Stimulated activated CD8-positive, alpha-beta memory T cell treated with anti-CD3 and anti-CD28 coated beads, Interleukin-4, amount 100 ng/mL, for 1 hour (primary cell): ENCODE measurements at places on chromosomes 7 and 10.
A peak's percentile ranks its signal among the peaks of the same experiment; 100 is the strongest.

- DNase-seq, result no peak
Measured at GRCh38 chr7:30221764-30222163, 62.6 kb upstream of the ZNRF2 start.

- no peak for DNase-seq
Measured at GRCh38 chr7:108244110-108244509, 113.9 kb upstream of the LAMB4 start.

DNA sequence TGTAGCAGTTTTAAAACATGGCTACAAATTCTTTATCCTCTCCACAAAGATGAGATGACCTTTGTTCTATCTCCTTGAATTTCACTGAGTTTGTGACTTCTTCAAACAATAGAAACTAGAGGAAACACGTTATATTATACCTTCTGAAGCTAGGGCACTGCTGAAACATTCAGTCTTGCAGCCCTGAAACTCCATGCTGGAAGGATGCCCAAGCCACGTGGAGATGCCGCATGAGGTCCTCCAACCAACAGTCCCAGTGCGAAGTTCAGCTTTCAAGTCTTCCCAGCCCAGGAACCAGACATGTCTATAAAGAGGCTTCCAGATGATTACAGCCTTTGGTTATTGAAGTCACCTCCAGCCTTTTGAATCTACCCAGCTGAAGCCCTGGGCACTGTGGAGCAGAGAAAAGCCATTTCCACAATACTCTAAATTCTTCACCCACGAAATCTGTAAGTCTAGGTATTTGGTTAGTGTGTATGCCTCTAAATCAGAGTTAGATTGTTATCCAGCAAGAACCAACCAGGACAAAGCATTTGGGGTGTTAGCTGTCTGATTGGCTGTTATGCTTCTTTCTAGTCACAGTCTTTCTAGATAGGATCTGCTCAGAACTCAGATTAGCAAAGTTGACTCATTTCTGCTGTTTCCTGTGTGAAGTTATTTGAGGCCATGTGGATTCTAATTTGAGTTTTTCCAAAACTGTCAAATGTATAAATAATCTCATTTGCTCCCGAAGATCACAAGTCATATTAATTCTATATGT is 186.5 kb upstream of the TMEM72 start:
- DNase-seq, result no peak

GRCh38 chr10:15238555-15239335 is 70.3 kb upstream of the NMT2 start:
- no peak for DNase-seq

DNA sequence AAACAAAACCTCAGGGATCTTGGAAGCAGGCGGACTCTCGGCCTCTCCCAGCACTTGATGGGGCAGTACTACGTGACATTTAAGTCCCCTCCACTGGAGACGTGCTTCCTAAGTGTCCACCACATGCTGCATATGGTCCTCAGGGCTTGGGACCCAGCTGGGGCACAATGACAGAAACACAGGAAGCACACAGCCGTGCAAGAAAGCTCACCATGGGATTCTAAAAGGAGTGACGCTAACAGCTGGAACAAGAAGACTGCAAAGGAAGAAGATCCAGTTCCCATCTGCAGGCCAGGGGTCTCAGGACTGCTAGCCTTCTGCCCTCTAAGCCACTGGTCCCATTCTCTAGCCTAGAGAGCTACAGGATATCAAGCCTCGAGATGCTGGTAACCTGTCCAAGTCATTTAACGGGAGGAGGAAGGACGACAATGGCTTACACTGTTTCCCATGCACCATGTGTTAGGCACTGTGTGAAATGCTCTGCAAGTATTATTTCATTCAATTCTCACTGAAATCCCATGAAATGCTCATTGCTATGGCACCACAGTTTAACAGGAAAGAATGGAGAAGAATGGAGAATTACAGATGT is 61.1 kb downstream of the KCNMA1 start:
- DNase-seq, result no peak

DNA sequence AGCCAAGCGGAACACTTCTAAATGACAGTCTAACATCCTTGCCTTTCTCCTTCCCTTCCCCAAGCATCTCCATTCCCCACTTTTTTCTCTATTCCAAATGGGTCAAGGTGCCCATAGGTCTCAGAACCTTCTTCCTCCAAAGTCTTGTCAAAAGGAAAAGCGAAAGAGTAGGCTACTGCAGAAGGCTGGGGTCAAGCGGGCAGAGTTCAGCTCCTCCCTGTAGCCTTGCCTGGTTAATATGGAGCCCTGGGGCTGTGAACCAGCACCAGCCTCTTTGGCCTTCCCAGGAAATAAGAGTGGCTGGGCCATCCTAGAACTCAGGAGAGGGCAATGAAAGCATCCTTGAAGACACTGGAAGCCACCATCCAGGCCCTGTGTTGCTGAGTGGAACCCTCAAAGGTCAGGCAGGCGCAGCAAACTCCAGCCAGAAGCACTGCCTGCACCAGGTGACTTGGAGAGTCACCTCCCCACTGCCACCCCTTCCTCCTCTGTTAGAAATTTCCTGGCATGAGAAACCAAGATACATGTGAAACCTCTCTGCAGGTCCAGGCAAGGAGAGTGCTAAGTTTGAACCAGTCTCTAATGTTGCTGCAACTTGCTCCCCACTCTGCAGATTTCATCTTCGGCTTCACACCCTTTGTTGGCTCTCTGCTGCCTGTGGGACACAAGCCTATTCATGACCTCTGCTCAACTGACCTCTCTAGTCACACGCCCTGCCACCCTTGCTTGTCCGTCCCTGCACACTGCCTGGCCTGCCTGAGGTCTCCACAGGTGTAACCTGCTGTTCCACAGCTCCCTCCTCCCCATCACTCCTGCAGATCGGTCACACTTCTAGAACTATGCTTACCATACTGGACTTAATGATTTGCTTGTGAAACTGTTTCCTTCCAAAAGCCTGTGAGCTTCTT is 74.9 kb downstream of the SH3PXD2A start:
- DNase-seq, result no peak

GRCh38 chr10:5283305-5284158 is 81.2 kb upstream of the UCN3 start:
- DNase-seq, result no peak

DNA sequence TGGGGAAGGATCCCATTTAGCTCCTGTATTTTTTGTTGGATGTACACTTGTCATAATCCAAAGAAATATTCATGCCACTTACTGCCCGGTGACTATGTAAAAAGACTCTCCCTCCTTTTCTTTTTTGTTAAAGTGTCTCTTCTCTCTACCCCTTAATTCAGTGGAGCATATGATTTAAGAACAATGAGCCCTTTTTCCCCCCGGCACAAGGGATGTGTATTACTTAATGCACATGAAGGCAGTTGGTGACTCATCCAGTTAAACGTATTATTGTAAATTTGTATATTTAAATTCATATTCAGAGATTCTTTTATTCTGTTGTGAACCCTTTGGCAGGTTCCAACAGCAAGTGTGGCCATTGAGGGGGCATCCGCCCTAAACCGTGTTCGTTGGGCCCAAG is 241.9 kb downstream of the SLC25A13 start:
- no peak for DNase-seq

DNA sequence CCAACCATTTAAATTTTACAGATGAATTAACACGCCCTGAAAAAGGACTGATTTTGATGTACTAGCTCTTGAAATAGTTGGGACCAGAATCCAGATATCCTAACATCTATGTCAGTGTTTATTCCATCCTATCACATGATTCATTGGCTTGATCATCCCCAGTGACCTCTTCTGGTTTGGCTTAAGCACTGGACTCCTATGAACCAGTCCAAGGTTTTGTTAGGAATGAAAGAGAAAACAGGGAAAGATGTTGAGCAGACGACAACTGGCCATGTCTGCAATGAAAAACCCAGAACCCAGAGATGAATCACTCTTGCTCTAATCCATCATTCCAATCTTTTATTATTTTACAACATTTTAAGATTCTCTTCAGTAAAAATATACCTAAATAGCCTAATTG is 1080.9 kb downstream of the SORCS1 start:
- no peak for DNase-seq

DNA sequence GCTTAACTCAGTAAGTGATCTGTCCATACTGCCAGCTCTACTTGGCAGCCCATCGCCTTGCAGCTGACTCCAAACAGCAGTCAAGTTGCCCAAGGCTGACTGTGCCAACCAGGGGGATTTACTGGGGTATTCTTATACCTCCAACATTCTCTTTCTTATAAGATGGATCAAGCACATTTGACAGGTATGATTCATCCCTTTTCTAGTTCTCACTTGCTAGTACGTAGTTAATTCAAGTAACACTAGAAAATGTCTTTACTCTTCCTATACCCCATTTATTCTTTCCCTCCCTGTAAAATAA is 77.0 kb downstream of the SLC25A13 start:
- no peak for DNase-seq

- no peak for DNase-seq
Measured at GRCh38 chr10:34001087-34001580, 666.7 kb upstream of the NRP1 start.

DNA sequence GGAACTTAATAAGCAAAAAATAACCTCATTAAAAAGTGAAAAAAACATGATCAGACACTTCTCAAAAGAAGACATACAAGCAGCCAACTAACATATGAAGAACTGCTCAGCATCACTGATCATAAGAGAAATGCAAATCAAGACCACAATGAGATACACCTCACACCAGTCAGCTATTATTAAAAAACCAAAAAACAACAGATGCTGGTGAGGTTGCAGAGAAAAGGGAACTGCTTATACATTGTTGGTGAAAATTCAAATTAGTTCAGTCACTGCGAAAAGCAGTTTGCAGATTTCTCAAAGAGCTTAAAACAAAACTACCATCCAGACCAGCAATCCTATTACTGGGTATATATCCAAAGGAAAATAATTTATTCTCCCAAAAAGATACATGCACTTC is 513.3 kb downstream of the MDFIC start:
- DNase-seq, result no peak

- DNase-seq, result no peak
Measured at GRCh38 chr10:43054593-43054992, 22.3 kb upstream of the RET start.

GRCh38 chr10:133274751-133275683 is 1.7 kb downstream of the ADAM8 start:
- peak; percentile 61 for DNase-seq

DNA sequence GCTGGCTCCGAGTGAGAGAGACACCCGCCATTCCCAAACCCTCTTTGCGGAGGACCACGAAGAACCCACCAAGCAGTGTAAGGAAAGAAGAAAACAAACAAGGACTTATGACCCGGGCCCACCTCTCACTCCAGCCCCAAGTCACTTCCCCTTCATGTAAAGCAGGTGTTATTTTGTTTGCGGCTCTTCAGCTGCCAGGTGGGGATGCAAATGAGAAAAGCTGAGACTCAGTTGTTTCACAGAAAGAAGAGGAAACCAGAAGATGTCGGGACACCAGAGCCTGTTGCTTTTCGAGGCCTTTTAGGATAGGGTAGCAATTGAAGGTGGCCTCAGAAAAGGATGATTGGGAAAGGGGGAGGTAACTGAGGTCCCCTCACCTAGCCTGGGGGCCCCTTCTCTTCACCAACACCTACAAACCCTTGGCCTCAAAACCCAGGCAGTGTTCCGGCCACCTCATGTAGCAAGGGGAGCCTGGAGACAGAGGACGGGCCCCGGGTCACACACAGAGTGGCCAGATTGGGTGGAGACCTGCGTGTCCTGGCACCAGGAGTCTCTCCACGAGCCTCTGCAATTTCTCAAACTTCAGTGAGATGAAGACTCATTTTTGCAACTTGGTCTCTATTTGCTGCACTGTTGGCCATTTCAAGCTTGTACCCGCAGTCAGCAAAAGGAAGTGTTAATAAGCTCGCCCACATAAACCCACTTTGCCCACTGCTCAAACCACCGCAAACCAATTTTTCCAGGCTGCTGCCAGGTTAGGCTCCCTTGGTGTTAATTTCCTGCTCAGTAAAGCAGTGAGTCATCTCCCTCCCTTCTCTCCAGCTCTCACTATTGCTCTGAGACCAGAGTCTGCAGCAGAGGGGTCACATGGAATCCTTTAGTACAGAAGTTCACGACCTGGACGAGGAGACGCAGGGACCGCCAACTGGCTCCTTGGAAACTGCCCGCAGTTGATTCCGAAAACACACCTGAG is 45.5 kb downstream of the AOC1 start:
- no peak for DNase-seq

DNA sequence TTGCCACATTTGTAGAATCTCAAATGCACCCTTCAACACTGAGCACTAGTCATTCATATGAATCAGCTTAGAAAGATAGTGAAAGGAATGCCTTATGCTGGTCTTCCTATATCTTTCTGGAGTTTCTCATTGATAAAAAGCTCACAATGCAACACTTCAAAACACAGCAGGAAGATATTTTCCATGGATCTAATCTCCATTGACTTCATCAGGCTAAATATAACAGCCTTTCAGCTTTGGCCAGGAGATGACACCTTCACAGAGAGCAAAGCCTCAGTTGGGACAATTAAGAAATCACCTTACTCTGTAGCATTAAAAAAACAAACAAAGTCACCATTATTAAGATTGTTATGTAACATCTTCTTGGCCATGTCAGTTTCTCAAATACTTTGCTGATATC is 6.7 kb downstream of the NRP1 start:
- DNase-seq, result no peak

DNA sequence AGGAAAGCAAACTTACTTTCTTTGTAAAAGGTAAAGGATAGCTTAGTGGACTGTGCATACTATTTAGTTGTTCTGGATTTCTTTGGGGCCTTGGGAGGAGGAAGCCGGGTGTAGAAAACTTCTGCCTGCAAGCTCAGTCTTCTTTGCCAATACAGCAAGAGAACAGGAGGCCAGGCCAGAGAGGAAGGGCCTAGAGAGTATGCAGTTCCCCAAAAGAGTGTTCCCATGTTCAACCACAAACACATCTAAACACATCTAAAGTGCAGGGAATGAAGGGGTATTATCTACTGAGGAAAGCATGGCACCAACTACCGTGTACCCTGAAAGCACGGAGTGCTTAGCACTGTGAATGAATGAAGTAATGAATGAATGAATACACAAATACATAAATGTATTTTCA is 11.0 kb downstream of the KIAA1217 start:
- DNase-seq, result no peak

- DNase-seq, result no peak
Measured at GRCh38 chr7:51613911-51614357, 297.3 kb upstream of the COBL start.

DNA sequence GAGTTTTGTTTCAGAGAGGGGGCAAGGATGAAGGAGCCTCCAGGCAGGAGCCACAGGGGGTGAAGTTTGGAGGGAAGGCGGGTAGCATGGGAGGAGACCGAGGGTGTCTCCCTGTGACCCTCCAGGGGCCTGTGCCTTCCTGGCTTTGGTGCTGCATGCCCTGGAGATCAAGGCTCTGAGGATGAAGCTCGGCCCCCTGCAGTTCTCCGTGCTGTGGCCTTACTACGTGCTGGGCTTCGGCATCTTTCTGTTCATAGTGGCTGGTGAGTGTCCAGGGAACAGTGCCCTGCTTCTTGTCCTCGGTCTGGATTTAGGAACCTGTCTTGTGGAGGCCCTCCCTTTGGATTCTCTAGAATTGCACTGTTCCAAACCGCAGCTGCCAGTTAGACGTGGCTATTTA is 9.2 kb upstream of the ZSCAN25 start:
- no peak for DNase-seq

DNA sequence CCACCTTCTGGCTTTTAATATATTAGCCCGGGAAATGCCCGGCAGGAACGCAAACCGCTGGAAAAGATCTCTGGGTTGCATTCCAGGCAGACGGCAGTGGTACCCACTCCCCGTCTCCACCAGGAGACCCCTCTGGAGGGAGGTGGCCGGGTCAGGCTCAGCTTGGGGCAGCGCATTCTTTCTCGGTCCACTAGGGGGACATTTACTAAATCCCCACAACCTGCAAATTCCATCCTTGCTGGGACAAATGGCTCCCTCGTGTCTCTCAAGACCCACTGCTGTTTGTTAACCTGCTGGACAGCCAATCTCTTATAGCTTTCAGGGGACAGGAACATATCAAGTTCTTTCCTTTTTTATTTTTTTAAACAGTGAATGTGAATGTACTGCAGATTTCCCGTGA is 45.8 kb upstream of the CARD11 start:
- DNase-seq, result no peak
